ENCODE measurements at places on chromosomes 2 and 18.

DNA sequence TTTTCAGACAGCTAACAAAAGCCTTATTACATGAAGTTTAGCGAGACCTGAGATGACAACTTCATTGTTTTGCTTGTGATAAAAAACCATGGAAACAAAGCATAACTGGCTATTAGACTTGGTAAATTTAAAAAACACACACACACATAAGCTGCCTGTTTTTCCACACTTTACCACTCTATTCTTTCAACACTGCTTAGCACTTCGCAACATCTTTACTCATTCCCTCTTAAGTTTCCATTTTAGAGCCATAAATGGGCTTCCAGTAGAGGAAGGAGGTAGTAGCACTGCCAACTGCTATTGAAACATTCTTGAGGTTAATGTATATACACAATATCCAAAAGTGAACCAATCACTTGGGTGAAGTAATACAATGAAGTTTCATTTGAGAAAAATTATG, 54.1 kb downstream of the BAZ2B start:
- no peak for DNase-seq

DNA sequence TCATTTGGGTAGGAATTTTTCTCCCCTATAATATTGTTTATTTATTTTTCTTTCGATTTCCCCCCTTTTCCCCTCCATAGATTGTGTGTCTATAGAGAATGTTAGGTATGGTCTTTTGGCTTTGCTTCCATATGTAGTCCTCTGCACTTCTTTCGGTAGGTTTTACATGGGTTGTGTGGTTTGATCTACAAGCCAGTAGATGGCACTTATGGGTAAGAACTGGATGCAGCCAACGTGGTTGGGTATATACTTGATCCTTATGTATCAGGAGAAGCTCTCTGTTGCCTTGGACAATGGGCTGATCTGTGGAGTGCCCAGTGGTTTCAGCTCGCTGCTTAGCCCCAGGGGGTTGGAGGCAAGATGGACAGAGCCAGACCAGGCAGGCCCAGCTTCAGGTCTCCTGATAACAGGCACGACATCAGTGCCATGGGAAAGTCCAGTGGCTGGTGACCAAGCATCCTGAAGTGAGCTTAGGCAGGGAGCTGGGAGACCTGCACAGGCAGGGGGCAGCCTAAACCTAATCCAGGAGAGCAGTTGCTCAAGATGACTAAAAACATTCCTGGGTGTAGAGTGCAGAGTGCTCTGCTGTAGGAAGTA, 488.3 kb downstream of the CCDC85A start:
- DNase-seq = no peak

GRCh38 chr2:65278531-65278981, 50.9 kb downstream of the ACTR2 start:
- DNase-seq = no peak

DNA sequence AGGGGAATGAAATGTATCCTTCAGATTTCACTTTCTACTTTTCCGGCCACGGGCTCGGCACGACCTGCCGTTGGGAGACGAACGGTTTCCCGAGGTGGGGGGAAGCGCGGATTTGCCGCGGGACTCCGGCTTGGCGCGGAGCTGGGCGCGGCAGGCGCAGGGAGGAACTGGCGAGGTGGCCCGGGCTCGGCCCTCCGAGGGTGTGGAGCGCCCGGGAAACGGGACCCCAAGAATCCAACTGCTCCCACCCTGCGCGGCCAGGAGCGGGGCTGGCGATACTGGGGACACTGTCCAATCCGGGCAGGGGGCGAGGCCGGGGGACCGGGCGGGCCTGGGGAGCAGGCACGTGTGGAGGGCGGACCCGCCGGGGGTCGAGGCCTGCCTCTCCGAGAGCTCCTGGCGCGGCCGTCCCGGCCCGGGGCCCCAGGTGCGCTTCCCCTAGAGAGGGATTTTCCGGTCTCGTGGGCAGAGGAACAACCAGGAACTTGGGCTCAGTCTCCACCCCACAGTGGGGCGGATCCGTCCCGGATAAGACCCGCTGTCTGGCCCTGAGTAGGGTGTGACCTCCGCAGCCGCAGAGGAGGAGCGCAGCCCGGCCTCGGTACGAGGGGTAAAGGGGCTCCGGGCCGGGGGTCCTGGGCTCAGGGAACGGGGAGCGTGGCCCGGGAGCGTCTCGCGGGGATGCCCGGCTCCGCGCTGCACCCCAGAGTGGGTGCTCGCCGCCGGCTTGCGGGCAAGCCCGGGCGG, at the start of gene ANXA4:
TSS of gene ANXA4 (plus strand) at position 560 of the 747 bp plus-strand sequence. CDS start 39,432 bp downstream, outside the sequence.
- peak; percentile 92 for DNase-seq

DNA sequence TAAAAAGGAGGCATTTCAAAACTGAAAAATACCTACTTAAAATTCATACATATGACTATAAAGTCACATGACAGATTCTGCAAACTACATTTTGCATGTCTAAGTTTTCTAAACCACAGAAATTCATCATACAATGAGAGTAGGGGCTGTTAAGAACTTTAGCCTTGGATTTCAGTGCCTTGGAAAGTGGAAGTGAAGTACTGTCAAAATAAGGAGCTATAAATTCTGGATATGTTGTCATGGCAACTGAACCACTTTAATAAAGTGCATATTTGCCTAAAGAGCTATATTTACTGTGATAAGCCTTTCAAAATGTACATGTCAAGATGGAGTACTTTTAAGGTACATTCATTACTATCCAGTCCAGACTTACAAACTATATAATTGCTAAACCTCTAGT, 227.1 kb downstream of the RAB3GAP1 start:
- DNase-seq = no peak

DNA sequence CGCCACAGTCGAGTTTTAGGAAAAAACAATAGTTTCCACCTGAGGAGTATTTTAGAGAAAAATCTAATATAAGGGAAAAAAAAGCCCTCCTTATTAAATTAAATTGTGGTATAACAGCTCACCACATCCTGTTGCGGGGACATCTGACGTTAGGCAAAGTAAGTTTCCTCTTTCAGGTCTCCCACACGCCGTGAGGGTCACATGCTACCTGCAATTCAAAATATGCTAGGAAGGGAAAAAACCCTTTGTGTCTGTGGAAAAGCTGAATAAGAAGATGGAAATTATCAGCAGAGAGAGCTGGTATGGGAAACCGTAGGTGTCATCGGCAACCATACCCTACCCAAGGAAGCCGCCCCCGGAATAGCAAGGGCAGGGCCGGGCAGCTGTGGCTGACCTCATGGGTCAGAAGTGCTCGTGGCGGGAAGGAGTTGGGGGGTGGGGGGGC, 128.0 kb downstream of the NFATC1 start:
- DNase-seq = peak; percentile 91

DNA sequence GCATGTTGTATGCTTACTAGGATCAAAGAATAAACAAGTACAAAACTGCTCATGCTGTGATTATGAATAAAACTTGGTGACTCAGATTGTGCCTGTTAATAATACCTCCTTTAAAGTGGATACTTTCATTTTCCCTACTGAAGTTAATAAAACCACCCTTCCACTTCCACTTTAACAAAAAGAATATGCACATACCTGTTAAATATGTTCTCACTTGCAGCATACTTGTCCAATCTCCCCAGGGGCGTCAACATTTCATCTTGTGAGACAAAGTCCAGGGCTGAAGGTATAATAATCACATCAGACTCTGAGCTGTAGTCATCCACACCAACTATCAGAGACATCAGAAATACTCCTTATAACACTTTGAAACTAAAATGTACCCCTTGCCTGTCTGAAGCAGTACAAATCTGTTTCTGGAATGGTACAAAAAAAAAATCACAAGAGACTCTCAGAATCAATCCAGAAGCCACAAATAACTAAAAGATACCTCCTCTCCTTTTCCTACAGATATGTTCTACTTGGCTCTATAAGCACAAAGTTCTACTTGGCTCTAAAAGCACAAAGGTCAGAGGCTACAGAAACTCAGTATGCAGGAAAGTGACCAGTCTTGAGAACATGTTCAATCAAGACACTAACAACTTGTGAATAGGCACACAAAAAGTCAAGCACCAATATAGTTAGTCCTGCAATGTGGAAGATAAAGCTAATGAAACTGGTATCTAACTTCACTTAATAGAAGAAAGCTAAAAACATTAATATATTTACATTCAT, 19.3 kb downstream of the PPP4R1 start:
- no peak for DNase-seq

DNA sequence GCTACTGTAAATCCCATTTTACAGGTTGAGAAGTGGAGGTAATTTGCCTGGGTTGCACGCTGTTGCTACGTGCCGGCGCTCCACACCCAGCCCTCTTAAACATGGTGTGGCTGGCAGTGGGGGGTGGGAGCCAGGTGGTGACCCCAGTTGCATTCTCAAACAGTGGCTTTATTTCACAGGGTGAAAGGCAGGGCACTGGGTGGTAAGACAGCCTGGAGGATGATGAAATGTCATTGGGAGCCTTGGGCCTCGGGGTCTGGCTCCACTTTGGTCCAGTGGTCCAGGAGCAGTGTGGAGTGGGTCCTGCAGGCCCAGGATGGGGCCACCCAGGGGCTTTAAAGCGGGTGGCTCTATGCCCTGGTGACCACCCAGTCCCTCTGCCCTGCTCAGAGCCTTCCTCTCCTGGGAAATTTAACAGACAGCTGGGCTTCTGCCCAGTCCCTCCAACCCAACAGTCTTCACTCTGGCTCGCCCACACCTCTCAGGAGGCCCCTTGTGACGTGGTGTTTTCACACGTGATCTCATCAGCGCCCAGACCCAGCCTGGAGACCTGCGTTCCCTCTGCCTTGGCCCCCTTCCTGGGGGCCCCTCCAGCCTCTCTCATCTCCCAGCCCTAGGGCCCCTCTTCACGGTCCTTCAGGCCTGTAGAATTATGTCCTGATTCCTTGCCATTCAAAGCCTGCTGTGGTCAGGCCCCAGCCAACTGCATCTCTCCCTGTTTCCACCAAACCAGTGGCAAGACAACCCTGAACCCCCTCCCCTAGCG, 92.5 kb downstream of the INHBB start:
- DNase-seq = no peak

- DNase-seq = no peak
Measured at GRCh38 chr18:11669271-11669947, 19.7 kb upstream of the GNAL start.

- DNase-seq = no peak
Measured at GRCh38 chr18:9631814-9632496, 17.6 kb upstream of the PPP4R1 start.

GRCh38 chr2:215548714-215549113, 112.8 kb upstream of the FN1 start:
- no peak for DNase-seq

DNA sequence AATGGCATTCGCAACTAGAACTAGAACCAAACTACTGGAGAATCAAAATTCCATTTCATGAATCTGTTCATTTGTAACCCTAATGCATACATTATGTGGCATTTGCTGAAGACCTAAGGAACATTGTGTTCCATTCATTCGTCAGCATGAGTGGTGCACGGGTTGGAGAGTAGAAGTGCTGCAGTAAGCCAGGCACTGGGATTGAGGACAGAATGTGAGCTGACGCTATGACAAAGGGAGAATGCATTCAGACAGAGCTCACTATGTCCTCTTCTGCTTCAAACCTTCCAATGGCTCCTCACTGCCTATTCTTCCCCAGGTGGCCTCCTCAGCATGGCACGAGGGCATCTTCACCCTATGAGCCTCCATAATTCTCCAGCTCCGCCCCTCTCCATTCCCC, 6.3 kb upstream of the MYOM1 start:
- peak; percentile 48 for DNase-seq

DNA sequence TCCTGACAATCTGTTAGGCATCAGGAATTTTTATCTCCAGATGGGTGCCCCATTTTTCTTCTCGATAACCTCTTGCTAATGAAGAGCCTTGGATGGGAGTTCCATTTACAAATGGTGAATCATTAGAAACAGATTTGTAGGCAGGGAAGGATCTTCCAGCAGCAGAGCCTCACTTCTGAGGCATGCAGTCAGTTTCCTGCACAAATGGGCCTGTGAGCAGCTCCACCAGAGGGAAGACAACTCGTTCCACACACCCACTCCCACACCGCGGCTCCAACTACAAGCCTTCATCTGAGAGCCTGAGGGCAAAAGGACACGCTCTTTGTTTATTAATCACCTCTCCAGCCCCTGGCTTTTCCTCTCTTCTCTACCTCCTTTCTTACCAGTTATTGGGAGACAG, 108.5 kb downstream of the CTAGE1 start:
- DNase-seq = no peak

GRCh38 chr2:240451108-240451611, 15.7 kb downstream of the GPC1 start:
- DNase-seq = no peak

- DNase-seq = peak; percentile 58
Measured at GRCh38 chr2:111239581-111240249, 119.0 kb downstream of the BCL2L11 start.

DNA sequence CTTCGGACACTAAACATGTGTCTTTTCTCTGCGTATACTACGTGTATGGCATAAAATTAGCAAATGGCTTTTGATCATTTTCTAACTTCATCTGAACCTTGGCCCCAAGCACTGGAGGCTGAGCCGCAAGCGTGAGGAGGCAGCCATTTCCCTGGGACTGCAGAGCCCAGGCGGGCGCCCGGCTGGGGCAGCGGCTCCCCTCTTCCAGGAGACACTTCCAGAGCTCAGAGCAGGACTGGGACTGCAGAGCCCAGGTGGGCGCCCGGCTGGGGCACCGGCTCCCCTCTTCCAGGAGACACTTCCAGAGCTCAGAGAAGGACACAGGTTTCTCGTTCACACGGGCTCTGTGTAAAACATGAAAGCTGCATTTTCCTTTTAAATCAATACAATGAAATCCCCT, 484.1 kb upstream of the SALL3 start:
- no peak for DNase-seq

DNA sequence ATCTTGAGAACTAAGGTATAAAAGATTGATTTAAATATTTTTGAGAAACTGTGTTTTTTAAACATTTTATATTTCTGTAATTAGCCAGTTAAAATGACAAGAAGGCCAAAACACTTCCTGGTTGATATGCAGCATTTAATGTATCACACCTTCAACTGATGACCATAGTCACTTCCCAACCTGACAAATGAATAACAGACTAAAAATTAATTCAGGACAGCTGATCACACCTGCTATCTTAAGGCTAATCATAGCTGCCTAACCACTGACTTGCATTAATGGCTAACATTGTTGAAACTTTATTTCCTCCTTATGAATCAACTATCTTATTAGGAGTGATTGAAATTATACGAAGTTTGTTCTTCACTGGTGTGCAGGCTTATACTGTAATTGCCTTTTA, 125.8 kb upstream of the MSTN start:
- DNase-seq = no peak

DNA sequence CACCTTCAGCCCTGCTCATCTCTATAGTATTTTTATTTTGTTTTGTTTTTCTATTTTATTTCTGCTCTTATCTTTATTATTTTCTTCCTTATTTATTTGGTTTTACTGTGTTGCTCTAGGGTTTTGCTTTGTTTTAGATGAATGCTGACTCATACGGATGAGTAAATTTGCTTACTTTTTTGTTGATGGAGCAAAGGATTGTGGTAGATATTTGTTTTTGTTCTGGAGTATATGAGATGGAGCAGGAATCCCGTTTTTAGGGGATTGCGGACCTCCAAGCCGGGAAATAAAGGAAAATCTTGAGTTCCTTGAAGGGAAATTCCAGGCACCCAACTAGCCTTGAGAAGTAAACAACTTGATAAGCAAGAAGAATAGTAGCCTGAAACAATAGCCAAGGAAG, 15.3 kb upstream of the COLEC12 start:
- no peak for DNase-seq

All from activated CD4-positive, alpha-beta T cell treated with anti-CD3 and anti-CD28 coated beads, Interleukin-2, amount 10 ng/mL, durations not matched to agents 24 days and 14 days (primary cell).